ENCODE measurements at places on chromosomes 3 and 15. TPM values are rescaled to one million over a fixed set of nuclear protein-coding genes. Genes with fewer than 3 reads are reported as not detected.

- no peak for DNase-seq
Observed at GRCh38 chr15:83207009-83207659, 489 bp downstream of the HDGFL3 start.

DNA sequence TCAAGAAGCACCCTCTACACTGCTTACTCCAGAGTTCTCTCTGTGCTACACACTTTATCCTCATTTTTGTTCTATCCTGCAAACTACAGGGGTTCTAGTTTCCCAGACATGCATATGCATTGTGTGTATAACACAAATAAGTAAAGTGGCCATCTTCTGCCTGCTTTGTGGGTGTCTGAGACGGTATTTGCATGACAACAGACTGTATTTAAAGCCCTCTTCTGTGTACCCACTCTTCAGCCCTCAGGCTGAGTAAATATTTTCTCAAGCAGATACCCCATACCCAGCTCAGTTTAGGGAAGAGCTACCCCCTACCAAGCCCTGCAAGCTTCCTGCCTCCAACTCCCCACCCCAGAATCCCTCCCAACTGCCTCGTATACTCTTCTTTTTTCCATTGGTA lies 31.7 kb downstream of the SYNPR start:
- DNase-seq = no peak

DNA sequence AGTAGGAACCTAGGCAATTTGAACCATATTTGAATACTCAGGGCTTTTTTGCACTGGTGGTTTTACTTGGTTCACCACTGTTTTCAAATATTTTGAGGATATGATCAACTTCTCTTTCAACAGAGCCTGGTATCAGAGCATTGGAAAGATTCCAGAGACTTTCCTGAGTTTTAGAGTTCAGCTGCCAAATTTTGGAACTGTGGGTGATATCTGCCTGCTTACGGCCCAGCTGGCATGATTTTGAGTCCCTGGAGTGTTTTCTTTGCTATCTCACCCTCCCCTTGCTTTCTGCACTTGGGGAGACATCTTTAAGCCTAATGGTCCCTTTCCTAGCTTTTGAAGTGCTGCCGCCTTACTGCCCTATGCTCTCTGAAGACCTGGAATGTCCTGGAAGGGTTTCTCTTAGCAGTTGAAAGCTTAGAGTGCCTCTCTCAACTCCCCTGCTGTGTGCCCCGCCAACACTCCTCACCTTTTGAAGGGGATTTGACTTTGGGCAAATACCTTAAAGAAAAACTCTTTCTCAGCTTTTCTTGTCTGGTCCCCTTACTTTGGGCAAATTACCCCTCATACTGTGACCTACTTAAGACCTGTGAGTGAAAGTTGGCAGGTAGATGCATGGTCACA lies 539.1 kb downstream of the MFSD1 start:
- DNase-seq = no peak

DNA sequence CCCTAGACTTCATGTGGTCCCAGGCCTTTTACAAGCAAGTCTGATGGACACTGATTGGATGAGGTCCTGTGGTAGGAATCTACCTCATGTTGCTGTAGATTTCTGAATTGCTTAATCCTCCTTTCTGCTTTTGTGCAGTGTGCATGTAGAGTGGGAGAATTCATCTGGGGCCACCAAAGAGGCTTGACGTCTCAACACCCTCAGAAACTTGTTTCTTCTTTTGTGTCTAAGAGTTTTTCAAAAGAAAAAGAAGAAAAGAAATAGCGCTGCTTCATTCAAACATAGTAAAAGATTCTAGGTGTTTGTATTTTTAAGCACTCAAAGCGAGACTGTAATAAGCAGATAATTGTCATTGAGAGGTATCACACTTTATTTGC lies 46.2 kb downstream of the NR1D2 start:
- DNase-seq = no peak

- DNase-seq = no peak
Observed at GRCh38 chr3:52237657-52238172, 1.2 kb downstream of the TWF2 start.

DNA sequence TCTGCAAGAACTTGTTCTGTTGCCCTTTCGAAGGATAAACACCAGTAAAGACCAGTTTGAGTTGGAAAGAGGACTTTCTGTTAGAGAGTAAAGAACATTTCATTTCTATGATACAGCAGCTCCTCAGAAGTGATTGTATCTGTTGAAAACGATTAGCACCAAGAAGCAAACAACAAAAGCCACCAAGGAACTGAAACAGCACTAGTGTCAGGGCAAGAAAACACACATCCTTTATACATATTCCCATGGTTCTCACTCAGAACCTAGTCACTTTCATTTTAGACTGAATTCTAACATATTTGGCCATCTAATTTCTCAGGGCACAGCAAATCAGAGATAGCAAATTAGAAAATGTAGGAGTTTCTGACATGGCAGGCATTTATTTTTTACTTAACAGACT lies 116.1 kb downstream of the ATP1B3 start:
- DNase-seq = no peak

DNA sequence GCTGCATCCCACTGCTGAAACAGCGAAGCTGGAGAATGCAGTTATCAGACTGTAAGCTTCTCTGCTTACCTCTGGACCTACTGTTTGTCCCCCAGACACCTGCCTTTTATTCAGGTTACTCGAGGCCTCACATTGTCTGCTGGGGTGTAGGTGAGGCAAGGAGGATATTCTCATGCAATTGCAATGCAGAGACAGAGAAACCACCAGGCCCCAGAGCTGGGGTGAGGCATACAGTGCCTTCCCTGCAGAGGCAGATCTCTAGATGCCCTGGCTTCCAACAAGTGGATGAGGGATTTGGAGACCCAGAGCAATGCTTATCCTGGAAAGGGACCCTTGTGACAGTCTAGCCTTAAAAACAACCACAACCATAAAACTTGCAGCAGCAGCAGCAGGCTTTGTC lies 263.4 kb upstream of the ST8SIA2 start:
- DNase-seq = no peak

DNA sequence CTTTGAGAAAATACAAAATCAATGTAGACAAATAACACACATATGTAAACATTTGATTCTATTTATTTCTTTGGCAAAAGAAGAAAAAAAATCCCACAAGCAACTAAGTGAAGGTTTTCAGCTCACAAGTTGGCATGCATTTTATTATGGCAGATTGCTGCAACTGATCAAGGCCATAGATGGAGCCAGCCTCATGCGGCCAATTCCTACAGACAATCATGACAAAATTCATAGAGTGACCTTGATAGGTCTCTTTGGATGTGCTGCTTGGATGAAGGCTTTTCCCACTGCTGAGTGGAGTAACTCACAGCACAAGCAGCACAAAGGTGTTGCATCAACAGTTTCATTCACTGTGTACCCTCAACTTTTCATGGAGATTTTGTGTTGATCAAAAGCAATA lies 22.1 kb downstream of the FBN1 start:
- DNase-seq = no peak

DNA sequence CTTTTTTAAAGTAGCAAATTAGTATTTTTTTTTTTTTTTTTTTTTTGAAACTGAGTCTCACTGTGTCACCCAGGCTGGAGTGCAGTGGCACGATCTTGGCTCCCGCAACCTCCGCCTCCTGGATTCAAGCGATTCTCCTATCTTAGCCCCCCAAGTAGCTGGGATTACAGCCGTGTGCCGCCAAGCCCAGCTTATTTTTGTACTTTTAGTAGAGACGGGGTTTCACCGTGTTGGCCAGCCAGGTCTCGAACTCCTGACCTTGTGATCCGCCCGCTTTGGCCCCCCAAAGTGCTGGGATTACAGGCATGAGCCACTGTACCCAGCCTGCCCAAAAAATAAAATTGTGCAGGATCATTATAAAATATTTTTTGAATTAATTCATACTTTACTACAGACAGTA lies 272.2 kb upstream of the UBE2E1 start:
- DNase-seq = no peak

DNA sequence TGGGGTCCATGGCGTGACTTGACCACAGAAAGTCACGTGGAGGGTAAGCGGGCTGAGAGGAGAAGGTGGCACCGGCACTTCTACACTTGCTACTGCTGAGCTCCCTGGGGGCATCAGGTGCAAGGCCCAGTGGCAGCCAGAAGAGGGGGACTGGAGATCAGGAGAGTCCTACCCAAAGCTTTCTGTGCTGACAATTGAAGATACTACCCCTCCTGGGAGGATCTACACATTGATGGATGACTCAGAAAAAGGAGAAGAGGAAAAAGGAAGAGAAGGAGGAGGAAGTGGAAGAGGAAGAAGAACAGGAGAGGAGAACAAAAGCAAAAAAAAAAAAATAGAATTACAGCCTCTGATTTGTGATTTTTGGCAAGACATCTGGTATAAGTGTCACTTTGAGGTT lies 41.2 kb downstream of the MYO5C start:
- no peak for DNase-seq

- no peak for DNase-seq
Observed at GRCh38 chr3:128222796-128223385, 69.6 kb downstream of the EEFSEC start.

DNA sequence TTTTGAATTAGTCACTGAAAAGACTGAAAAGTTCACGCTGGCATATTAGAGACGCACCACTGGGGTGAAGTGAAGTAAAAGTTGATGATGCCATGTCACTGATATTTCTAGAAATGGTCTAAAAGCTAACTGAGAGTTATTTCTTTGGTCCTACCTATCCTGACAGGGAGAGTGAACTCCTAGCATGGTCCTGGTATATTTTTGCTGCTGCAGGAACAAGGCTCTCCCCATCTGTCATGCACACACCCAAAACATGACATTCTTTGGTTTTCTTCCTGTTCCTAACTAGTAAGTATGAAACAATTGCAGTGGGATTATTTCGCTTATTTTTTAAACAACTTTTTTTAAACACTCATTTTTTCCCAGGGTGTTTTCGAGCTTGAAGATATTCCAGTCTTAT lies 466.7 kb downstream of the ERC2 start:
- DNase-seq = no peak

- no peak for DNase-seq
Observed at GRCh38 chr3:9135930-9136525, 113.4 kb downstream of the SRGAP3 start.

DNA sequence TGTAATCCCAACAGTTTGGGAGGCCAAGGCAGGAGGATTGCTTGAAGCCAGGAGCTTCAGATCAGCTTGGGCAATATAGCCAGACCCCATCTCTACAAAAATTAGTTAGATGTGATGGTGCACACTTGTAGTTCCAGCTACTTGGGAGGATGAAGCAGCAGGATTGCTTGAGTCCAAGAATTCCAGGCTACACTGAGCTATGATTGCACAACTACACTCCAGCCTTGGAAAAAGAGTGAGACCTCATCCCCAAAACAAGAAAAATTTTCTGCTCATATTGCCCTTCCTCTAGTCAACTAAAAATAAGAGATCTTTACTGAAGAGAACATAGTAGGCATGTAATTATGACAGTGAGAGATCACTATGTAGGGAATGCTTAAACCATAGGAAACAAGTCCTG lies 60.9 kb upstream of the SPATA12 start:
- DNase-seq = no peak

DNA sequence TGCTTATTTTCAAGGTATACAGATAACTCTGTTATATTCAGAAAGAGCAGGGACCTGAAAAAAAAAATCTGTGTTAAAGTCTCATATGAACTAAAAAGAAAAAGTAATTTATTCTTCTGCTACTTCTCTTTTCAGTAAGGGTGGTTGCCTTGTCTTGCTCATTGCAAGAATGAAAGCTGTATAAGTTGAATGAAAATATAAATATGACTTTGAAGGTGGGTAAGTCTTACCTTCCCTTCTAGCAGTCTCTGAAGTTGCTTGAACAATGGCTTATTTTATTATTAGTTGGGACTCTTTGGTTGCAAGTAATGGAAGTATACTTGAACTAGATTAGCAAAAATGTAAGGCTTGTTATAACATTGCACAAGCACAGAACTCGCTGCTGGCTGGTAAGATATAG lies 1554.9 kb downstream of the SI start:
- no peak for DNase-seq

DNA sequence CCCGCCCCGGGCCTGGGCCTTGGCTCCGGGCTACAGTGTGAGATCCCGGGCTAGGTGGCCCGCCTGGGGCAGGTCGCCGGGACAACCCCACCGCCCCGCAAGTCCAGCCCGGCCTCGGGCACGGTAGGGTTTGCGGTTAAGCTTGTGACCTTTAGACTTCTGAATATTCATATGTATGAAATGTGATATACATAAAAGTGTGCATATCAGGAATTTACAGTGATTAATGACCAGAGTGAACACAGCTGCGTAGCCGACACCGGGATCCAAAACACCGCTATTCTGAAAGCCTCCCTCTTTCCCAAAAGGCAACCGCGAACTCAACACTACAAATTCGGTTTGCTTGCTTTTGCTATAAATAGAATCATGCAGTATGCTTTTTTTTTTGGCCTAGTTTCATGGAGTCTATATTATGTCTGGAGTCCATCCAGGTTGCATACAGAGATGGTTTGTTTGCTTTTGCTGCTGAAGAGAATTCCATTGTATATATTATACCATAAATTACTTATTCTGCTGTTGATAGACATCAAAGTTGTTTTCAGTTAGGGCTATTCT lies 636 bp upstream of the SNRPA1 start:
- DNase-seq = no peak

DNA sequence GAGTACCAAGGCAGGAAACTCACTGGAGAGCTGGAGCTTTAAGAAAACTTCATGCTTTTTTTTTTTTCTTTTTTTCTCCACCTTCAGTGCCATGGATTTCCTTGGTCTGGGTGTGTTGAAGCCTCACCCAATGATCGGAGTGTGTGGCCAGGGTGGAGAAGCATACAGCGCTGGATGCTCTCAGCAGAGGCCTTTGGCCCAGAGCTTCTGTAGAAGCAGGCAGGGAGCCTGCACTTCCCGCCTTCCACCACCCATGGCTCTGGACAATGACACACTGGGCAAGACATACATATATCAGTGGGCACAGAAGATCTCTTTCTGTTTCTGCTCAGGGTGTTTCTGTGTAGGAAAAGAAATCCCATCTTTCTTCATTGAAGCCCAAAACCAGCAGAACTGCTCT lies 55.8 kb upstream of the ACAD9 start:
- no peak for DNase-seq

GRCh38 chr3:45555666-45556065 lies 38.9 kb upstream of the LIMD1 start:
- DNase-seq = no peak

The NR1I2 gene
- not detected for total RNA-seq

The SERPINI2 gene
- not detected for total RNA-seq

The MED12L gene
- 2.8 TPM for total RNA-seq

The LDHAL6B gene
- total RNA-seq = not detected

The SH2D7 gene
- not detected for total RNA-seq

The ITIH4 gene
- 1.5 TPM for total RNA-seq

The RBP2 gene
- not detected for total RNA-seq

The CEMIP gene
- total RNA-seq = 0.46 TPM

The CMTM6 gene
- 56.4 TPM for total RNA-seq

The SPTSSB gene
- total RNA-seq = 3.7 TPM

The CYP8B1 gene
- total RNA-seq = 0.08 TPM

The EOGT gene
- total RNA-seq = 29.1 TPM

The ZNF621 gene
- total RNA-seq = 24.9 TPM

Data from Panc1 (cell line).